Muscle of leg (tissue), 16 donors: ENCODE measurements at places on chromosomes 2 and 18. TPM values are rescaled to one million over a fixed set of nuclear protein-coding genes. Genes with fewer than 3 reads are reported as not detected.

The KCNE4 gene
- 7.2 TPM for total RNA-seq

The SLC66A2 gene
- total RNA-seq = 24.2 TPM

DNA sequence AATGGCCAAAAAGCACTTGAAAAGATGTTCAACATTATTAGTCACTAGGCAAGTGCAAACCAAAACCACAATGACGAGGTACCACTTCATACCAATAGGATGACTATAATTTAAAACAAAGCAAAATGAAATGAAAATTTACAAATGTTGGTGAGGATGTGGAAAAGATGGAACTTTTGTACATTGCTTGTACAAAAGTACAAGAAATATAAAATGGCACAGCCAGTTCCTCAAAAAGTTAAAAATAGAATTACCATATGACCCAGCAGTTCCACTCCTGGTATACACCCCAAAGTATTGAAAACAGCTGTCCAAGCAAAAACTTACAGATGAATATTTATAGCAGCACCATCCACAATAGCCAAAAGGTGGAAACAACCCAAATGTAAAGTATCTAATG is 107.8 kb upstream of the XPO1 start:
- DNase-seq = no peak

DNA sequence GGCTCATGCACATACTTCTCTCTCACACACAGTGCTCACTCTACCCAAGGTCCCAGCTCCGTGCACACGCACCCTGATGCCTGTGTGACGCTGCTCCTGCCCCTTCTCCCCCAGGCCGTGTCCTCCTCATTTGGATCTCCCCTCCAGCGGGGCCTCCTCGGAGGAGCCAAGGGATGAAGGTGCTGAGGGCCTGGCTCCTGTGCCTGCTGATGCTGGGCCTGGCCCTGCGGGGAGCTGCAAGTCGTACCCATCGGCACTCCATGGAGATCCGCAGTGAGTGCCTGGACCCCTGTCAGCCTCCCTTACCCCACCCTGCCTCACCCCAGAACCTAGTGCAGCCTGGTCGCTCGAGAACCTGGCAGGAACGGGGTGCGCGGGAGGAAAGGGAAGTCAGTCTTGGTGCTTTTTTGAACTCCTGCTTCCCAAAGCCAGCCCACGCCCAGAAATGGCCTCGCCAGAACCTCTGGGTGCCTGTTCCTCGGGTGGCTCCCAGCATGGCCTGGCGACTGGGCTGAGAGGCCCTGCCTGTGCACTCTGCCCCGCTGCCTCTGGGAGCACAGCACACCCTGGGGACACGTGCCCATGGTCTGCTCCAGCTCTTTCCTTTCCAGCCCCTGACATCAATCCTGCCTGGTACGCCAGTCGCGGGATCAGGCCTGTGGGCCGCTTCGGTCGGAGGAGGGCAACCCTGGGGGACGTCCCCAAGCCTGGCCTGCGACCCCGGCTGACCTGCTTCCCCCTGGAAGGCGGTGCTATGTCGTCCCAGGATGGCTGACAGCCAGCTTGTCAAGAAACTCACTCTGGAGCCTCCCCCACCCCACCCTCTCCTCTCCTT is at the start of gene PRLH:
Gene PRLH, plus strand, starts transcription at position 174 of the 835 bp plus-strand sequence. Its CDS starts 0 bp downstream, at position 174.
- DNase-seq = no peak

DNA sequence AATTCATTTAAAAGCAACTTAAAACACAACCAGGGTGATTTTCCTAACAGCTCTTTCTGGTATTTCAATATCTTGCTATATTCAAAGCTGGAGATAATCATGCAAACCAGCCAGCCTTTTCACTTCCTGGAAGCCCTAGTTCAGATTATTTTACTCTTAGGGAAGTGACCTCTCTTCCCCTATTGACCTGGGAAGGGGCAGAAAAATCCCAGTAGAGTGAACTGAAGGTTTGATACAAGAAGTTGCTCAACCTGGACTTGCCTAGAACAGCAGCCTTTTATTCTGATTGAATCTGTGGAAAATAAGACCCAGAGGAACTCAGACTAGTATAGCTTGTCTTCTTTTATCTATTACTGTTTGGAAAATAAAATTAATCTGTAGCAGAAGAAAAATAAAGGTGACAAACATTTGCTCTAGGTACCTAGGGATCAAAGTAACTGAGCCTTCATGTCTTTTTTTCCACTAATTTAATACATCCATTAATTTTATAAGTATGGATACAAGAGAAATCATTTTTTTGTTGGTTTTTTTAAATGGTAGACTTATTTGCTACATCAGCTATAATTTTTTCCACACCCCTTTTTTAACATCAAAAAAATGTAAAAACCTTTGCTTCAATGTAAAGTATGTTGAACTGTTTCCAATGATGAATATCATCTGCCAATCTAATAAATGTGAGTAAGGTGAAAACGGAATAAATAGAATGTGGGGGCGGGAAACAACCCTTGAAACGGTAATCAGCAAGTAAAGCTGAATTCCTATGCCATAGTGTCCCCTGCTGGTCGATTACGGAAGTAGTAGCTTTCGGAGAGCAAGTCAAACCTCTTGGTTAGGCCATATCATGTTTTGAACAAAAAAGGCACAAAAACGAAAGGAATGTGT is 629.9 kb downstream of the NRXN1 start:
- peak; percentile 66 for DNase-seq

The EGR4 gene
- not detected for total RNA-seq
